Activated CD4-positive, alpha-beta T cell treated with anti-CD3 and anti-CD28 coated beads, Interleukin-2, amount 50 U/mL, for 4 hours (primary cell): ENCODE measurements at places on chromosomes 3 and 15.

- DNase-seq, result no peak
Measured at GRCh38 chr3:194133661-194134230, 2.2 kb upstream of the HES1 start.

DNA sequence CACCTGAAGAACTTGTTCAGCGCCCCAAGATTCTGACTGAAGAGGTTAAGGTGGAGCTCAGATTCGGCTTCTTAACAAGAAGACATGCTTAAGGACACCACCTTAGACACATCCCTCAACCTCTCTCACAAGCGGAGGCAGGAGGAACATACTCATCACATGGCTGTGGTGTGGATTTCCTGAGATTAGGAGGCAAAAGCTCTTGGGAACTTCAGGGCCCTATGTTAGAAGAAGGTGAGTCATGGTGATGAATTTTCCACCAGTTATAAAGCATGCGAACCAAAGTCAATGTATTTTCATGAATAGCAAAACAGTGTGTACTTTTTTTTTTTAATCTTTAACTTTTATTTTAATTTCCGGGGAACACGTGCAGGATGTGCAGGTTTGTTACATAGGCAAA, 212.2 kb upstream of the SUCLG2 start:
- DNase-seq, result no peak

- no peak for DNase-seq
Measured at GRCh38 chr3:8954938-8955763, 8.1 kb downstream of the RAD18 start.

GRCh38 chr15:29534378-29534777, 264.8 kb upstream of the NSMCE3 start:
- no peak for DNase-seq

GRCh38 chr3:64575211-64575844, 112.5 kb downstream of the ADAMTS9 start:
- no peak for DNase-seq

GRCh38 chr3:139771331-139771730, 93.6 kb upstream of the NMNAT3 start:
- no peak for DNase-seq

- no peak for DNase-seq
Measured at GRCh38 chr3:64054488-64054887, 31.2 kb upstream of the PSMD6 start.

GRCh38 chr15:100794008-100794407, 85.6 kb upstream of the ALDH1A3 start:
- DNase-seq, result no peak

- DNase-seq, result no peak
Measured at GRCh38 chr3:43953814-43954692, 263.3 kb downstream of the ABHD5 start.

- no peak for DNase-seq
Measured at GRCh38 chr3:53079147-53079546, 33.3 kb upstream of the SFMBT1 start.

- no peak for DNase-seq
Measured at GRCh38 chr3:16151109-16151508, 23.4 kb upstream of the GALNT15 start.

- no peak for DNase-seq
Measured at GRCh38 chr15:80480909-80481308, 76.7 kb downstream of the ARNT2 start.

- no peak for DNase-seq
Measured at GRCh38 chr3:54299169-54299935, 177.0 kb downstream of the CACNA2D3 start.

GRCh38 chr15:78167227-78167888, 18.2 kb downstream of the IDH3A start:
- DNase-seq, result no peak

DNA sequence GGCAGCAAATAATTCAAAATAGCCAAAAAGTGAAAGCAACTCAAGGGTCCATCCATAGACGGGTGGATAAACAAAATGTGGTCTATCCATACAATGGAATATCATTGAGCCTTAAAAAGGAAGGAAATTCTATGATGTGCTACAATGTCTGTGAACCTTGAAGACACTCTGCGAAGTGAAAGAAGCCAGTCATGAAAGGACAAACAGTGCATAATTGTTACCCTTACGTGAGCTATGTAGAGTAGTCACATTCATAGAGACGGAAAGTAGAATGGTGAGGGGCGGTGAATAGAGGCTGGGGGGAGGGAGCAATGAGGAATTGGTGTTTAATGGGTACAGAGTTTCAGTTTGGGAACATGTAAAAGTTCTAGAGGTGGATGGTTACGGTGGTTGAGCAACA, 18.1 kb downstream of the IGF1R start:
- DNase-seq, result no peak

- no peak for DNase-seq
Measured at GRCh38 chr15:45534821-45535220, 12.3 kb upstream of the SLC30A4 start.

GRCh38 chr3:69833591-69833990, 94.3 kb downstream of the MITF start:
- no peak for DNase-seq

DNA sequence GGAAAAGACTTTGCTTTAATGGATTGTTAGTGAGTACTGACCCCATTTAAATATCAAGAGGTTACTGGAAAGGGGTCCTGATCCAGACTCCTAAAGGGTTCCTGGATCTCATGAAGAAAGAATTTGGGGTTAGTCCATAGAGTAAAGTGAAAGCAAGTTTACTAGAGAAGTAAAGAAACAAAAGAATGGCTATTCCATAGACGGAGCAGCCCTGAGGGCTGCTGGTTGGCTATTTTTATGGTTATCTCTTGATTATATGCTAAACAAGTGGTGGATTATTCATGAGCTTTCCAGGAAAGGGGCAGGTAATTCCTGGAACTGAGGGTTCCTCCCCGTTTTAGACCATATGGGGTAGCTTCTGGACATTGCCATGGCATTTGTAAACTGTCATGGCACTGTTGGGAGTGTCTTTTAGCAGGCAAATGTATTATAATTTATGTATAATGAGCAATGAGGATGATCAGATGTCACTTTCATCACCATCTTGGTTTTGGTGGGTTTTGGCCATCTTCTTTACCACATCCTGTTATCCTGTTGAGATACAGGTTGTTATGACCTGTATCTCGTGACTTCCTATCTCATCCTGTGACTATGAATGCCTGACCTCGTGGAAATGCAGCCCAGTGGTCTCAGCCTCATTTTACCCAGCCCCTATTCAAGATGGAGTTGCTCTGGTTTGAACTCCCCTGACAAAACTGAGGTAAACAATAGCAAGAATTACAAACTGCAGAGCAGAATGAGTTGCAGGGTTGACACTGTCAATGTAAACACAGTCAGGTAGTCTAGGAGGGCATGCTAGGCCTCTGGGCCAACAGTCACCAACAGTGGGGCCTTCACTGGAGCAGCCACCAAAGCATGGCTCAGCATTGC, 10.3 kb upstream of the GPR160 start:
- no peak for DNase-seq

DNA sequence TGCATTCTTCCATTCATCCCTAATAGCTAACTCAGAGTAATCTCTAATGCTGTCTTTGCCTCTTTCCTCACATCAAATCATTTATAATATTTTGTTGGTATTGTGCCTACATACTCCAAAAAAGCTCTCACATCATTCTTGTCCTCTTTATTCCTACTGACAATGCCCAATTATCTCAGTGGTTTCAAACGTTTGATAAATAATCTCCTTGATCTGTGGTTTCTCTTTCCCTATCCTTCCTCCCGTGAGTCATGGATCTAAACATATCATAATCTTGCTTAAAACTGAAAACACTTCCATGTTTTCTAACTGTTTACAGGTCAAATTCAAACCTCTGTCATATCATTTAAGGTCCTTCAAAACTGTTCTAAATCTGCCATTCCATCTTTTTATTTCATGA, 115.1 kb downstream of the CNTN6 start:
- no peak for DNase-seq

DNA sequence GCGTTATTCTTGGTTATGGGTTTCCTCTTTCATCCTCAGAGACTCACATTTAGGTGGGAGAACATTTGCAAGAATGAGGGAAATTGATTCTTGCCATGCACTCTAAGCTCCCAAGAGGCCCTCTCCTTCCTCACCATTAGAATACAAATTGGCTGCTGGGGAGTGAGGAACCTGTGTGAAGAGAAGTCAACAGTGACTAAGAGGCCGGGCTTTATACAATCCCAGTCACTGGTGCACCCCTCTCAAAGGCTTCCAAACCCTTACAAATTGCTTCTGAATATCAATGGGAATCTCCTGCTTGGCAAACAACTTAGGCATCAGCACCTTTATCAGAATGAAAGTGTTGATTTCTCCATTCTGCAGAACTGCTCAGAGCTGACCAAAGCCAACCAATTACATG, 16.5 kb upstream of the RGMA start:
- no peak for DNase-seq

DNA sequence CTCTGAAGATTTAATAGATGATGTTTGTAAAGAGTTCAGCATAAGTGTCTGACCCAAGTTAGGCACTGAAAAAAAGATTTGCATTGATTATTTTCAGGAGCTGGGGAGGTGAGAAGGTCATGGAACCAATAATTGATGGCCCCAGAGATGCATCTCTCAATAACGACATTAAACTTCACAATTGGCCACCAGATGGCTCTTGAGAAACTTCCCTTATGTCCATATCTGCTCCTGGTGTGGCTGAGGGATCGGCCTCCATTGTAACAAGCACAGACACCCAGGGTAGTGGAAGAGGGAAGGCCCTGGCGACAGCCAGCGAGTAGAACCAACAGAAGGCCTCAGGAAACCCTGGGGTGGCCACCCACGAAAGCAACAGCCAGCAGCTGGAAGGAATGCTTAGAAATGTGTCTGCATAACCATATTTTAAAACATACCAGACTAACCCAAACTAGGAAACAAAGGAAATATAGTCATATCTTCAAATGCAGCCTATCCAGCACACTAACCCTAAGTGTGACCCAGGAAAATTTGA, 536.7 kb downstream of the SOX2 start:
- DNase-seq, result no peak

DNA sequence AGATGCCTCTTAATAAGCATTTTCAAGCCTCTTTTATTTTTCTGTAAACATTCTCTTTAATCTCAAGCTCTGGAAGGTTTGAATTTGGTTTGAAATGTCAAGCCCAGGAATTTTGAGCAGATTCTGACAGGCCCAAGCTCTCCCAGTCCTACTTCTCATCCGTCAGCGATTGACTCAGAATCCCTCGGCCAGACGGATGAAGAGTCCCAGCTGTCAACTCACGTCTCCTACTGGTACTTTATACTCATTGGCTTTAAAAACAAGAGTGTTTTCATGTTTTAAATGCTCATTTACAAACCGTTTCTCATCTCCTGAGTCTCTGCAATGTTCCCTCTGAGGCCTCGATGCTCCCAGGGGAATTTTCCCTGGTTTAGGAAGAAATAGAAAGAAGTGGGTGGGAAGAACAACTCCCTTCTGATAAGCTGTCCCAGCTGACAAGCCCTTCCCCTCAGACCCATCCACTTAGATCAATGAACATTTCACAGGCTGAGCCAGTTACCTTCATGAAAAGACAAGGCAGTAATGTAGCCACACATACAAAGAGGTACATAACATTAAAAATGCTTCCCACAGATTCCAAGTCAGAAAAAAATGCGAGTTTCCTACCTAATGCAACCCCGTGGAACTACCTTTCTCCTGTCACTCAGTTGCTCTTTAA, 478.2 kb upstream of the DPH6 start:
- no peak for DNase-seq

DNA sequence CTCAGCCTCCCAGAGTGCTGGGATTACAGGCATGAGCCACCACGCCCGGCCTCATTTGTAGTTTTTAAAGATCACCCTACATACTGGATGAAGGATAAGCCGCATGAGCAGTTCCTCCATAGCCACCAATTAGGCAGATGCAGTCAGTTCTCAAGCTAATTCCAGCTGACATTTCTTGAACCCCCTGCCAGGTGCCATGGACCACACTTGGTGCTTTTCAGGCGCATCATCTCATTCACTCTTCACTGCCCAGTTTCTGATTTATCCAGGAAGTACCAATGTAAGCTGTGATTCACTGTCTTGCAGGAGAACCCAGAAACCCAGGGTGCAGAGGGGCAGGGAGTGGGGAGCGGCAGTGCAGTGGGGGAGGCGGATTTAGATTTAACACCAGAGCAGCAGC, 56.5 kb upstream of the RASA2 start:
- DNase-seq, result no peak
